DMS79 treated with DMSO at 0.1 percent for 48 hours (cell line): ENCODE measurements at places on chromosomes 3 and 15.

- peak; percentile 40 for DNase-seq
Observed at GRCh38 chr15:99100245-99101173, 4.4 kb upstream of the SYNM start.

DNA sequence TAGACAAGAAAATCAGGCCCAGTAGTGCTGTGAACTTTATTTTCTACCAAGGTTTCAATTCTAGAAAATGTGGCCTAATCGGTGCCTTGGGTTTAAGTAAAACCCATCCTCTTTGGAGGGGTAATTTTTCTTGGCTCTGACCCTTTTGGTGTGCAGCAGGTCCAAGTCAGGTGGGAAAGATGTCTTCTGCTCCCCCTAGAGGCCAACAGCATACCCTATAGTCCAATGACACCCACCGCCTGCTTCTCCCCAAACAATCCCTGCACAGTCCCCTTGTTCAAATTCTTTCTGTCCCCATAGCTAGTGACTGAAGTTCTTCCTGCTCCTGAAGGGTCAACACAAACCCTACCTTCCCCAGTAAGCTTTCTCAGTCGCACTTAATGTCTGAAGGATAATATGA, 261.8 kb upstream of the GOLGA6L4 start:
- no peak for DNase-seq

DNA sequence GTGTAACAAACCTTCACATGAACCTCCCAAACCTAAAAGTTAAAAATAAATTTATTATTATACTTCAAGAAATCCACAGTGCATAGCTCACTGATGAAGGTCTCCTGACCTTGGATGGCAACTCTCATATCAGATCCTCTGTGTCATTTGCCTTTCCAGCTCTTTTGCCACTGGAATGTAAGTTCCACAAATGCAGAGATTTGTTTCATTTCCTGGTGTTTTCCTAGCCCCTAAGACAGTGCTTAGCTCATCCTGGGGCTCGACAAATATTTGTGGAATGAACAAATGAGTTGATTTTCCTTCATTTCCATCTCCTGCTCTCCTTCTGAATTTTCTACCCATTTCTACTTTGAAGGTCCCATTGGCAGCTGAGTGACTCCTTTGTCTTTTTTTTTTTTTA, 56.0 kb downstream of the FRMD4B start:
- no peak for DNase-seq

- no peak for DNase-seq
Observed at GRCh38 chr3:10532939-10533736, 27.8 kb upstream of the ATP2B2 start.

GRCh38 chr3:105157067-105157765, 209.5 kb upstream of the ALCAM start:
- DNase-seq, result no peak

- DNase-seq, result no peak
Observed at GRCh38 chr3:30084971-30085403, 521.4 kb upstream of the TGFBR2 start.

GRCh38 chr3:159819676-159820075, 169.0 kb upstream of the IL12A start:
- no peak for DNase-seq
